Stimulated activated CD4-positive, alpha-beta T cell treated with anti-CD3 and anti-CD28 coated beads, Interleukin-15, amount 100 ng/mL, for 1 hour (primary cell): ENCODE measurements at places on chromosomes 3 and 15.

DNA sequence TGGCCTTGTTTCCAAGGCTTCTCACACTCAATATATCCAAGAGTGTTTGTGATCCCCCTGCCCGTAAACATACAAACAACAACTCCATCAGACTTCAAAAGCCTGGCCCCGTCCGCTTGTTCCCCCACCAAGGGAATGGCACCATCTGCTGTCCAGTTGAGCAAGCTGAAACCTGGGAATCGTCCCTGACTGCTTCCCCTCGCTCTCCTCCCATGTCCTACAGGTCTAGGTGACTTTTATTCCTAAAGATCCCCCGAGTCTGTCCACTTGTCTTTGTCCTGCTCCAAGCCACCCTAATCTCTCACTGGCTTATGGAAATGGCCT lies 27.9 kb upstream of the FAM174B start:
- no peak for DNase-seq

DNA sequence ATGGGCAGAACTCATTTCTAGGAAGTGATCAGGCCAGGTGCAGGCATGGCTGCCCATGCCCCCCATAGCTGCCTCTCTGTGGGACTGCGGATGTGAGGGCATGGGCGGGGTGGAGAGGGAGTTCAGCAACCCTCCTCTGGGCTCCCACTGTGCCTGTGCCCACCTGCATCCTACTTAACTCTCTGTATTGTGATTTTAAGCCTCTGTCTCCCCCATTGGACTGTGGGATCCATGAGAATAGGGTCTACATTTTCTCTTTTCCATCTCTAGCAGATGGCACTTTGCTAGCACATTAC lies 194.3 kb downstream of the CHST2 start:
- no peak for DNase-seq

GRCh38 chr15:38171973-38172372 lies 80.7 kb upstream of the SPRED1 start:
- no peak for DNase-seq

- no peak for DNase-seq
Observed at GRCh38 chr15:43009206-43009605, 88.6 kb upstream of the TTBK2 start.

GRCh38 chr15:38733331-38733730 lies 168.7 kb upstream of the RASGRP1 start:
- DNase-seq = no peak

DNA sequence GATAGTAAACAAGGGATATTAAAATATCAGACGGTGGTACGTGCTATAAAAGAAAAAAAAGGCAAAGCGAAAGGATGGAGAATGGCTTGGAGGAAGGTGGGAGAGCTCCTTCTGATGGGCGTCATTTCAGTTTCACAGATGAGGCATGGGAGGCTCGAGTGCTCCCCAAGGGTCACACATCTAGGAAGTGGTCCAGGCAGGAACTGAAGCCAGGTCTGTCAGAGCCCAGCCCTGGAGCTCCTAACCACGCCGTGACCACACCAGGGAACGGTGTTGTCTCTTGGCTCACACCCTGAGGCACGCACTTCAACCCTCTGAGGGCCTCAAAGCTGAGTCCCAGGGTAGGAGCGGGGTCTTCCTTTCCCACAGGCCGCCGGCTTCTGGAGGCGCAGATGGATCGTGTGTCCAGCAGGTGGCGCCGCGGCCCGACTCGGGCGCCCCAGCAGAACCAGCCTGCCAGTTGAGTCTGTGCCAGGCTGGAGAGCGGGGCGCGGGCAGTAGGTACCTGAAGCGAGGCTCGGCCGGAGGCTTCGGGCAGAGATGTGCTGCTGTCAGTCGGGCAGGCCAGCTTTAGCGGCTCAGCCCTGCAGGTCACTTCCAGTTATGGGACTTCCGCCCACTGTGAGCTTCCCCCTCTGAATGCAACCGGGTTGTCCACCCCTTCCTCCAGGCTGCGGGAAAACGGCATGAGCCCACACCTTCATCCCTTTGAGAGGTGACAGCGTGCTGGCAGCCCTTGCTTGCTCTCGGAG lies 68.1 kb downstream of the SLC6A1 start:
- DNase-seq = peak; percentile 43
